Activated T-helper 1 cell treated with anti-CD3 and anti-CD28 coated beads, Interleukin-2, amount 50 U/mL, for 16 hours (primary cell): ENCODE measurements at places on chromosomes 2 and 18.

GRCh38 chr18:56475250-56475649, 163.1 kb downstream of the TXNL1 start:
- DNase-seq: no peak

DNA sequence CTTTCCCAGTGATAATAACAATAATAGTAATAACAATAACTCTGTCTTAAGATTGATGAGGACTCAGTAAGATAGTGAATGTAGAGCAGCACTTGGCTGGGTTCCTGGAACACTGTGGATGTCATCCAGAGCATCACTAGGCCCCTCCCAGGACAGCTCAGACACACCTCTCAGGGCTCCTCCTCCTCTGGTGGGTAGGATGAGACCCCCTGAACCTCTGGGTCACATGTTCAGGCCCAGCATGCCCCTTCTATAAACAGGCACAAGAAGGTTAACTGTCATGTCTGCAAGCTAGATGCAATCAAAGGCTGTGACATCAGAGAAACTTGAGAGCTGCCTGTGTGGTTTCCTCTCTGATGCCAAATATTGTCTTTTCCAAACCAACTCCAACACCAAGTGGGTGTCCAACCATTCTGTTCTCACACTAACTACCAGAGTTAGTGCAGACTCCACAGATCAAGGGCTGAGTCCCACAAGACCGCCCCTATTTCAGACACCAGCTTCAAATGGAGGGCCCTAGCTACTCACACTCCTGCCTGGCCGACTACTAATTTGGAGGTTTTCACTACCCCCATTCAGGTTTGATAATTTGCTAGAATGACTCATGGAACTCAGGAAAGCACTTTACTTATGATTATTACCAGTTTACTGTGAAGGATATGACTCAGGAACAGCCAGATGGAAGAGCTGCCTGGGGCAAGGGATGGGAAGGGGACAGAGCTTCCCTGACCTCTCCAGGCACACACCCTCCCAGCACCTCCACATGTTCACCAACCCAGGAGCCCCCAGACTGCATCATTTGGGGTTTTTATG, 46.4 kb upstream of the BZW1 start:
- DNase-seq: no peak

- DNase-seq: no peak
Measured at GRCh38 chr2:127525691-127526131, 578 bp downstream of the IWS1 start.

GRCh38 chr2:39514825-39515224, 77.7 kb upstream of the MAP4K3 start:
- DNase-seq: no peak

DNA sequence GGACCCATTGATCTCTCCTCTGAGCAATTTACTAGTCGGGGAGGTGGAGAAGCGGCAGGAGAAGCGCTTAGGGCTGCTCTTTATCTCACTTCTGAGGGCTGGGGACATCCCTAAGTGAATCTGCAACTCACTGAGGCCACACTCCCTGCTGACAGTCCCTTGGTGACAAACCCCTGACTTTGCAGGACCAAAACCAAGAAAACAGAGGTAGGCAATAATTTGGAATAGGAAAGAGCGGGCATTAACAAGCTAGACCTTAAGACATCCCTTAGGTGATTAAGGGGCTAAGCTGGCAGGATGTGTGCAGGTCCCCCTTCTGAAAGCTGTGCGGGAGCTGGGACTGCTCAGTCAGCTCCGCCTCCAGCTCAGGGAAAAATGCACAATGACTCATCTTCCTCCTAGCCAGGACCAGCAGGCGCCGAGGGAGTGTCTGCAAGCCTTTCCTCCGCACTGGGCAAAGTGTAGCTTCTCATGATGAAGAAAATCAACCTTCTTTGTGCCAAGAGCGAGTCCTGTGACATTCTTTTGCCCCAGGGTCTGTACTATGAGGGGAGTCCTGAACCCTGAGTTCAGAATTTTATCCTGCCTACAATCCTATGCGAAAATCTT, 63.3 kb downstream of the BOD1L2 start:
- no peak for DNase-seq

- DNase-seq: no peak
Measured at GRCh38 chr2:159617646-159618045, 1.3 kb upstream of the BAZ2B start.

DNA sequence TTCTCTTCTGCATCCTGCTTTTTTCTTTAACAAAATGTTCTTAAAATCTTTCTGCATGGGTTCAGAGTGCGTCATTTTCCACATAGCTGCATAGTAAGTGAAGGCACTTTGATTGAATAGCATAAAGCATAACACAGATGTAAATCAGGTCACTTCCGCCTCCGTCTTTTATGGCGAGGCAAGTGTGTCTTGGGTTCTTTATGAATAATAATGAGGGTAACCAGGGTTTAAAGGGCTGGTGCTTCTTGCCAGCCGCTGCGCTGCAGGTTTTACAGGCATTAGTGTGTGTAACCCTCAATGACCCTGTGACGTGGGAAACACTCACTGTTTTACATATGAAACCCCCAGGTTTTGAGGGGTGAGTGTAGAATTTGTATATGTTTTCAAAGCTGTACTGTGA, 164.2 kb downstream of the MYT1L start:
- no peak for DNase-seq

DNA sequence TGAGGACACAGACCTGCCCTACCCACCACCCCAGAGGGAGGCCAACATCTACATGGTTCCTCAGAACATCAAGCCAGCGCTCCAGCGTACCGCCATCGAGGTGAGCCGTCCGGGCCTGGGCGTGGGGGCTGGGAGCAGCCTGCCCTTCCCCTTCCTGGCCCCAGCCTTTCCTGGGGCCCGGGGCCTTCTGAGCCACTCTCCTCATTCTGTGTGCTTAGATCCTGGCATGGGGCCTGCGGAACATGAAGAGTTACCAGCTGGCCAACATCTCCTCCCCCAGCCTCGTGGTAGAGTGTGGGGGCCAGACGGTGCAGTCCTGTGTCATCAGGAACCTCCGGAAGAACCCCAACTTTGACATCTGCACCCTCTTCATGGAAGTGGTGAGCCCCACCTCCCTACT, 157.9 kb downstream of the DYSF start:
- DNase-seq: no peak

DNA sequence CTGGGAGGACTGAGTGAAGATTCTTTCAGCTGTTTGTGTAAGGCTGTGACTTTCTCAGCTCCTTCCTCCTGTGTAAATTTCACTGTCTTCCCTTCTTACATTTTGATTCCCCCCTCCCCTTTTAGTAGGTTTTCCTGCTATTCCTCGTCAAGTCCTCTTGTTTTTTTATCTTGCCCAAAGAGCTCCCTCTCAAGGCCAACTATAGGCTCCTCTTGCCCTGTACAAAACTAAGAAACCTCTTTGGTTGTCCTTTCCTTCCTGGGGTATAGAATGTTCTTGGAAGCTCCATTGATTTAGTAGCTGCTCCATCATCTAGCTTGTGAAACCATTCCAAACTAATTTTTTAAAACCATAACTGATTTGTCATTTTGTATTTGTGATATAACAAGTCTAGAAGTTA, 7.3 kb downstream of the CCDC121 start:
- DNase-seq: no peak

GRCh38 chr2:170509452-170510193, 205.5 kb upstream of the SP5 start:
- no peak for DNase-seq

GRCh38 chr18:3323900-3324299, 62.0 kb downstream of the MYL12B start:
- no peak for DNase-seq

DNA sequence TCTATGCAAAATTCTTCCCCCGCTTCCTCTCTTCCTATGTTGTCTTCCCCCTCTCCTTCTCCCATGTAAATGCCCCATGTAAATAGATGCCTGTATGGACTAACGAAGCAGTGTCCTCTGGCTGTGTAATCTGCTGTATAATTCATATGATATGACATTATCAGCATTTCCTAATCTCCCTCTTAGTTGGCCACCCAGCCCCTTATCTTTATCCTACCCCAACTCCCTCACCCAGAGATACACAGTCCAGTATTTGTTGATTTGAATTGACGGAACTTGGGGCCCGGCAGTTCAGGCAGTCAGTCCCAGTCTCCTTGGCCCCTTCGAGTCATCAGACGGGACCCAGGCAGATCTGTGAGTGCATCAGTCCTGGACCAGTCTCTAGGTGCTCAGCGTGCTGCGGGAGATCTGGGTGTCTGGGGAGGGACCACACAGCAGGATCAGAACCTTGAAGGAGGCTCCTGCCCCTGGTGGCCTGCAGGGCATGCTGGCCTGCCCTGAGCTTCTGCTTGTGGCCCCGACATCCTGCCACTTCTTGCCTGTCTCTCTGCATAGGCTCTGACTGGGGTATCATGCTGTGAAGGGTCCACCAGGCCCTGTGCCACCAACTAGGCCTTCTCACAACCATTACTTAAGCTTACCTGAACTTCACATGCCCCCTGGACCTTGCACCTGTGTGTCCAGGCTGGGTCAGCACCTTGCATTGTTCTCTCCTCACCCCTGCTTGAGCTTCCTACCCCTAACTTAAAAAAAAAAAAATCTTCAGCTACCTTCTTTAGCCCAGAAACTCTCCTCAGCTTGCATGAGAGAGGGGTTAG, 88.1 kb upstream of the ATL2 start:
- DNase-seq: no peak

- no peak for DNase-seq
Measured at GRCh38 chr2:237496428-237496827, 9.4 kb downstream of the MLPH start.

DNA sequence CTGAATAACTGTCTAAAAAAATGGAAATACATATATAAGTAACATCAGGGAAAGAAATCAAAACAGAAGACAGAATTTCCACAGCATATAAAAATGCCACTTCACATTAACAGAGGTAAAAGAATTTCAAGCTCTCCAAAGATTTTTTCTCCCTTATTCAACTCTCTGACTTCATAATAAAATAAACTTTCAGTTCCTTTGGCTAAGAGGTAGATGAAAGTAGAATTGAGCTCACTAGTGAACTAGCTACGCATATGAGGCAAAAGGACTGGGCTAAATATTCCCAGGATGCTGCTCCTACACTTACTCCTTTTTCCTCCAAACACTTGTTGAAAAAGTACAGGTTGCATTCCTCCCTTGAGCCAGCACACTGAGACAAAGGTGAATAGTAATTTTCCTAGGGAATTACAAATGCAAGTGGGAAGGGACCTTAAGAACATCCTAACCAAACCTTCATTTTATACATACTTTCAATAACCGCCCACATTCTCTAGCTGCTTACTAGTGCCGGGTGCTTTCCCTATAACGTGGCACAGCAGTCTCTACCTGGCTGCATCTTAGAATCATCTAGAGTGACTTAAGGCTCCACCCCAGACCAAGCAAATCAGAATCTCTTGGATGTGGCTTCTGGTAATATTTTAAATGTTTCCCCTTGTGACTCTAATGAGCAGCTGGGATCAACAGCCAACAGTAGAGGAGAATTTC, 136.6 kb downstream of the MTCL1 start:
- no peak for DNase-seq

DNA sequence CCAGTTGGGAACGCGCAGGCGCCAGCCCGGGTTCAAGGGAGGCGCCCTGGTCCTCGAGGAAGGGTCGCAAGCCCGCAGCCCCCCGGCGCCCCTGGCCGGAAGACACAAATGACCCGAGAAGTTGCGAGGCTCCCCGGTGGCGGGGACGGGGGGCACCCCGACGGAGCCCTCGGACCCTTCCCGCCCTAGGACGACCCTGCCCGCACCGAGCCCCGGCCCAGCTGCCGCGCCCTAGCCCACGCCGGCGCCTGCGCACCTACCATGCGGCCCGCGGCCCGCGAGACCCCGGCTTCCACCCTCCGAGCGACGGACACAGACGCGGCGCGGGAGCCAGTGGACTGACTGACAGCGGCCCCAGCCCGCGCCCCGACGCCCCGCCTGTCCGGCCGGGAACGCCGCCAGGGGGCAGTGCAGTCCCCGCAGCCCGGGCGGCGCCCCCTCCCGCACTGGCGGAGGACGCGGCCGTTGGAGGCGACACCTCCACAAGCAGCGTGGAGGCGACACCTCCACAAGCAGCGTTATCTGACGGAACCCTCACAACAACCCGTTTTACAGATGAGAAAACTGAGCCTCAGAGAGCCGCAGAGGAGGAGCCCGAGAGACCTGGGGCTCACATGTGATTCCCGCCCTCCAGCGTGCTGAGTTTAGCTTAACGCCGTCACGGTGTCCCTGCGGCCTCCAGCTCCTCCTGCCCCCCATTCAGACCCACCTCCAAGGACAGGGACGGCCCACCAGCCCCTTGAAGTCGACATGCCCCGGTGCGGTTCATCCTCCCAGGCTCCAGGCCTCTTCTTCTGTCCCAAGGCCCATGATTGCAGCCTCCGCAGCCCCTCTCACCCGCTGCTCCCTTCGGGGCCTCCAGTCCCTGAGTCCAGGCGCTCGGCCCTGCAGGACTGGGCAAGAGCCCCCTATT, at the start of gene NMUR1:
TSS of gene NMUR1 (minus strand) at position 347 of the 913 bp plus-strand sequence. CDS start at position 263, 84 bp downstream.
- DNase-seq: peak; percentile 46

DNA sequence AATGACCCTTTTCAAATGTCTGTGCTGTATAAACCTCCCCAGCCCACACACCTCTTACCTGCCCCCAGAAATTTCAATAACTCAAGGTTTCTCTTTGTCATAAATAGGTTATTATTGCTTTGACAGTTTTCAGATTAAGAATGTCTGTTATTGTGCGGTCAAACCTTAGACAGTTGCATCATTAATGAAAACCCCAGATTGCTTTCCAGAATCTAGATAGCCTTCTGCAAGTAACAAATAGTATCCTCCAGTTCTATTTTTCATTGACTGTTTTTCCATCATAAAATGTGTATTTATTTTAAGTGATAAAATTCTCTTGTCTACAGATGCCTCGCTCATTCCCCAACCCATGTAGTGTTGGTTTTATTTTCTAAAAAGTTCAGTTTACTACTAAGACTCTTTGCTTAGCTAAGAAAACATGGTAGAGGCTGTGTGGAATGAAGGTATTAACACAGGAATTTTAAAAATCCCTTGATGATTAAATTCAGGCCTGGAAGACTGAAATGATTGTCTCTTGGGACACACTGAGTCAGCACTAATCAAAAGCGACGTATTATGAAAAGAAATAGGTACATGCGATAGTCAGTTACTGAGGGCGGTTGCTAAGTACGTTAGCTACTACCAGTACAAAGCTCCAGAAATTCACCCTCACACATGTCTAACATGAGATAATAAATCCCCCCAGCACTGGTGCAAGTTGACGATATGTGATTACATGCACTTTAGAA, 38.4 kb upstream of the ITGAV start:
- no peak for DNase-seq

DNA sequence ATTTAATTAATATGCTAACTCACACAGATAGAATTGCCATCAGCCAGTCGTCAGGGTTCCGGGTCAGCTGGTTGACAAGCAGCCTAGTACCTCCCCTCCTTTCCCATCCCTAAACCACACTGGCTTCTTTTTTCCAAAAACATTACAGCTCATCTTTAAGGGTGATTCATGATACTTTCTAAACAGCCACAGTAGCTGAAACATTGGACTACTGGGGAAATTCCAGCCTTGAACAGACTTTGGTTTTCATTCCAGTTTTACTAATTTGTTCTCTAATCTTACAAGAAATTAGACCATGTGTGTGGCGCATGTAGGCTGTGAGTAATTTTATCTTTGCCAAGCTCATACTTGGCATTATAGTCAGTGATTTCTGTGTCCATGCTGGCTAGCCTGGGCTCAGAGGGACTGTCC, 110.8 kb downstream of the FMNL2 start:
- no peak for DNase-seq

- no peak for DNase-seq
Measured at GRCh38 chr18:54983041-54983686, 23.9 kb upstream of the CCDC68 start.
